ENCODE measurements at places on chromosomes 6 and 20. TPM values are rescaled to one million over a fixed set of nuclear protein-coding genes. Genes with fewer than 3 reads are reported as not detected.

The C20orf204 gene
- polyA plus RNA-seq = 0.02 TPM

The ACTL10 gene
- 0.32 TPM for polyA plus RNA-seq

GRCh38 chr20:20020908-20021307 lies 3.7 kb downstream of the NAA20 start:
- no peak for DNase-seq

DNA sequence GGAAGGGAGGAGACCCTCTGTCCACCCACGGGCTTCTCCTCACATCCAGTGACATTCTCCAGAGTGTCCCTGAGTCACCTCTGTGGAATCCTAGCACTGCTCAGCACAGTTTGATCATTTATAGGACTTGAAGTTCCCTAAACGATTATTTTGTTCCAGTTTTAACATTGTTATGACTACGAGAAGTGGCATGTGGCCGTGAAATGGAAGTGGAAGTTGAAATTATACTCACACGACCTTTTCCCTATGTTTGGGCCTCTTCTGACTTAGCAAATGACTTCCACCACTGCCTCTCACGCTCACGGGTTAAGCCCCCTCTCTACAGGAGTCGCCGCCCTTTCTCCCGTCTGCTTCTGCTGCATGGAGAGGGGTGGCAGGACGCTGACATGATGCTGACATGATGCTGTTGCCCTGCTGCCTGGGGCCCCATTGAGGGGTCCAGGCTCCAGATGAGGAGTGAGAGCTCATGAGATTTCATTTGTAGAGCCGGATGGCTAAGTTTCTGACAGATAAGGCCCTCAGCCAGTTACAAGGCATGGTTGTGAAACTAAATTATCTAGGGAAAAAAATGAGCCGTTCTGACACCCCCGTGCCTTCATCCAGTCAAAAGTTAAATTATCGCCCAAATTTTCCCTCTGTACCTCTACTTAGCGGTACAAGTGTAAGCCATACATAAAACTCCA lies 153.6 kb upstream of the UST start:
- DNase-seq = peak; percentile 65

The SMLR1 gene
- not detected for polyA plus RNA-seq

DNA sequence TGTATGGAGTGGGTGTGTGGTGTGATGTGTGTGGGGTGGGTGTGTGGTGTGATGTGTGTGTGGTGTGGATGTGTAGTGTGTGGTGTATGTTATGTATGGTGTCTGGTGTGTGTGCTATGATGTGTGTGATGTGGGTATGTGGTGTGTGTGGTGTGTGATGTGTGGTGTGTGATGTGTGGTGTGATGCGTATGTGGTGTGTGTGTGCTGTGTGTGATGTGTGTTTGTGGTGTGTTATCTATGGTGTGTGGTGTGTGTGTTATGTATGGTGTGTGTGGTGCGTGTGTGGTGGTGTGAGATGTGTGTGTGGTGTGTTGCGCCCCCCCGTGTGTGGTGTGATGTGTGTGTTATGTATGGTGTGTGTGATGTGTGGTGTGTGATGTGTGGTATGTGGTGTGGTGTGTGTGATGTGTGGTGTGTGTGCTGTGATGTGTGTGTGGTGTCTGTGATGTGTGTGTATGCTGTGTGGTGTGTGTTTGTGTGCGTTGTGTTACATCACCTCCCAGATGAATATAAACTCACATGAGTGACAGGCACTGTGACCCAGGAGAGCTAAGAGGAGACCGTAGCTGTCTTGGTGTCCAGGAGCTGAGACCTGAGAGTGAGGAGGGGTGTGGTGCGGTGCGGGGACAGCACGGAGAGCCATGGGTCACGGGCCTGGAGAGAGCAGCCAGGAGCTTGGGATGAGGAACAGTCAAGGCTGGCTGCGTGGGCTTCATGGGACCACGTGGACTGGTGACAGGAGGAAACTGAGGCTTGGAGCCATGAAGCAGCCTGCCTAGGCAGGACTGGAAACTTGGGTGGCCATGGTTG lies 8.8 kb downstream of the DLGAP4 start:
- no peak for DNase-seq

The EFCAB8 gene
- polyA plus RNA-seq = not detected

- no peak for DNase-seq
Observed at GRCh38 chr6:33849500-33850075, 45.8 kb upstream of the MLN start.

- DNase-seq = peak; percentile 25
Observed at GRCh38 chr6:46491201-46491627, at the start of gene RCAN2. Gene RCAN2, minus strand, starts transcription at chr6:46491449.

GRCh38 chr6:20819774-20820400 lies 285.6 kb downstream of the CDKAL1 start:
- DNase-seq = no peak

DNA sequence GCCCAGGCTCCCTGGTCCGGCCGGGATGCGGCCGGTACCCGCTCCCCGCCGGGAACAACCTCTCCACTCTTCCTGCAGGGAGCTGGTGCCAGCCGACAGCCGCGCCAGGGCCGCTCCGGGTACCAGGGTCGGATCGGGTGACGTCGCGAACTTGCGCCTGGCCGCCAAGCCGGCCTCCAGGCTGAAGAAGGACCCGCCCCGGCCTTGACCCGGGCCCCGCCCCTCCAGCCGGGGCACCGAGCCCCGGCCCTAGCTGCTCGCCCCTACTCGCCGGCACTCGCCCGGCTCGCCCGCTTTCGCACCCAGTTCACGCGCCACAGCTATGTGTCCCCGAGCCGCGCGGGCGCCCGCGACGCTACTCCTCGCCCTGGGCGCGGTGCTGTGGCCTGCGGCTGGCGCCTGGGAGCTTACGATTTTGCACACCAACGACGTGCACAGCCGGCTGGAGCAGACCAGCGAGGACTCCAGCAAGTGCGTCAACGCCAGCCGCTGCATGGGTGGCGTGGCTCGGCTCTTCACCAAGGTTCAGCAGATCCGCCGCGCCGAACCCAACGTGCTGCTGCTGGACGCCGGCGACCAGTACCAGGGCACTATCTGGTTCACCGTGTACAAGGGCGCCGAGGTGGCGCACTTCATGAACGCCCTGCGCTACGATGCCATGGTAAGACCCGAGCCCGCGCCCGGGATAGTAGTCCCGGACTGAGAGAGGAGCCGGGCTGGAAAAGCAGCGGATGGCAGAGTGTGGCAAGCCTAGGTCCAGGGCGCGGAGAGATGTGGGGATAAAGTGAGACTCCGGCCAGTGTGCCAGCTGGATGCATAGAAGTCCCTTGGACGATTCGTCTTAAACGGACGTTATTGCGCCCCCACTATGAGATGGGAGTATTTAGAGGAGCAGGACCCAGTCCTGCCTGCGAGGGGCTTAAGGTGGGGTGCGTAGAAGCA lies at the start of gene NT5E:
Gene NT5E, plus strand, starts transcription at position 266 of the 942 bp plus-strand sequence. Its CDS starts 57 bp downstream, at position 323.
- peak; percentile 75 for DNase-seq

GRCh38 chr20:16083639-16084280 lies 489.5 kb downstream of the KIF16B start:
- DNase-seq = no peak

DNA sequence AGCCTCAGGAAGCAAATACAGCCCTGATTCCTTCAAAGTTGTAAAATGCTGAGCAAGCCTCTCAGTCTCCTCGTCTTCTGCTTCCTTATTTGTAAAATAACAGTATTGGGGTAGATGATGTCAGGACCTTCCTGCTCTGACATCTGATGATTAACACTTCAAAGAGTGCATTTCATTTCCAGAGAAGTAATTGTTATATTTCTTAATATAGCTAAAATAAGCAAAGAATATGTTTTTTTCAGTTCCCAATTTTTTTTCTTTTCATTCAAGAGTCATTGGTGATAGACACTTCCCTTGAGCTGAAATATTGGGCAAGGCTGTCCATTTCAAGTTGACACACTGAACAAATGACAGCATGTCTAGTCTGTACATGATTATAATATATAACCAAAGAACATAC lies 53.4 kb downstream of the SLX4IP start:
- DNase-seq = no peak

DNA sequence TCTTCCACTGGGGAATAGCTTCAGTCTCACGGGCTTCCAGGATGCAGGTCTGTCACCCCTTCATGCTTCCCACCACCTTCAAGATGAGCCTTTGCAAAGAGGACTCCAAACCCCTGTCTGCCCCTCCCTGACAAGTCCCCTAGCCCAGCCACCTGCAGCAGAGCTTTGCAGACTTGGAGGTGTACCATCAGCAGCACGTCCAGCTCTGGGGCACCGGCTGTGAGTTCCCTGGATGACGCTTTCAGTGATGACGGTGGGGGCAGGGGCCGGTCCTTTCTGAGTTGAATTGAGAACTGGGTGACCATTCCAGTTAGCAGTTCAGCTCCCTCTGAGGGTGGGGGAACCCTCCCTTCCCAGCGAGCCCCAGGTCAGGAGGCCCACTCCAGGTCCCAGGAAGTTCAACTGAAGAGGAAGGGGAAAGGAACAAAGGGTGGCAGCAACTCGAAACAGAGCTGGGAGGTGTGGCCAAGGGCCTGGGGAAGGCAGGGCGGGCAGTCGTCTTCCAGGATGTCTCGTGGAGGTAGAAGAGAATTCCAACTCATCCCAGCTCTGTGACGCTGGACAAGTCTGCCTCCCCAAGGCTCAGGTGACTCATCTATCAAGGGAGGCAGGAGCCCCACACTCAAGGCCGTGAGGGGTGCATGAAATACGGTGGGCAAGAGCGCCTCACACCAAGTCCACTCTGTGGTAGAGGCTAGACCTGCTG lies 86.0 kb downstream of the PTPN1 start:
- peak; percentile 40 for DNase-seq

DNA sequence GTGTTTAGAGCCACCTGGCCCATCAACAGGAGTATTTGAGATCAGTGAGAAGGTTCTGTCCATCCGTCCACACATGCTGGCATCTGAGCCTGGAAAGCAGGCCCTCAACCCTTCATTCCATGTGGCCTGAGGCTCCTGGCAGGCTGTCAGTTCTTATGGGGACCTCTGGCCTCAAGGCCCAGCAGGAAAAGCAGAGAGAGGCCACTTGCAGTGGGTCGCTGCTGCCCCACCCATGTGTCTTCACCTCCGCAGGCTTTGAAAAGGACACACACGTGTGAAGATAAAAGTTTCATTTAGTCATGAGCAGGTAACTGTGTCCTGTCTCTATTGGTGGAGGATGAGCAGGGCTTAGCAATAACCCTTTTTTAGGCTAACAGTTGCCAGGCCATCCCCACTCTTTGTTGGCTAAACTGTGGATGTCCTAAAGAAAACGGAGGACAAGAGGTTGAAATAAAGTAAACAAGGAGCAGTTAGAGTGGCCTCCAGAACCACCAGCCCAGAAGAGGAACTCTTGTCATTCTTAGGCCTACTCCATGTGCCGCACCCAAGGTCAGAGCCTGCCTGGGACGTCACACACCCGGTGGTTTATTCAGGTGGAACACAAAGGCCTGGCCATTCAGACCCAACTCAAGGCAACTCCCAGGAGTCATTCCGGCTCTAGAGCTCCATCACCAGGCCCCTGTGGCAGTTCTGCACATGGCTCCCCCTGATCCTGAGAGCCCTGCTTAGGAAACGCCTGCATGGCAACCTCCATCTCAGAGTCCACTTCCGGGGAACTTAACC lies 143.4 kb upstream of the CST7 start:
- DNase-seq = no peak

- no peak for DNase-seq
Observed at GRCh38 chr20:8077137-8077466, 55.0 kb upstream of the PLCB1 start.

GRCh38 chr20:35883336-35883777 lies 70.9 kb downstream of the SCAND1 start:
- DNase-seq = peak; percentile 34

GRCh38 chr20:19860737-19861136 lies 102.7 kb downstream of the RIN2 start:
- DNase-seq = no peak

- no peak for DNase-seq
Observed at GRCh38 chr6:116426551-116426950, 34.6 kb upstream of the CALHM6 start.

DNA sequence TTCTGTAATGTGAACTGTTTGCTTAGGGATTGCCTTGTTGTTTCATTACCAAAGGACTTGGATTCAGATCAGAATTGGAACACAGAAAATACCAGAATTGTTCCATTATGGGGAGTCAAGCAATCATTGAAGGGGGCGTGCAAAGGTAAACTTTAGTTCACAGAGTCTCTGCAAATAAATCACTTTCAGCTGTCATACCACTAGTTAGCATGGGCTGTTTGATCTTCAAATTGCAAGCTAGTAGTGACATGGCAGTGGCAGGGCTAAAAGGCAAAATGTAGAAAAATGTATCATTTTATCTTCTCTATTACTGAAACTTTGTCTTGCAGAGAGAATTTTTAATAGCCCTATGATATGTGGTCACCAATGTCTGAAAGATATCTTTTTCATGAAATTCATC lies 483.2 kb upstream of the NRSN1 start:
- no peak for DNase-seq

DNA sequence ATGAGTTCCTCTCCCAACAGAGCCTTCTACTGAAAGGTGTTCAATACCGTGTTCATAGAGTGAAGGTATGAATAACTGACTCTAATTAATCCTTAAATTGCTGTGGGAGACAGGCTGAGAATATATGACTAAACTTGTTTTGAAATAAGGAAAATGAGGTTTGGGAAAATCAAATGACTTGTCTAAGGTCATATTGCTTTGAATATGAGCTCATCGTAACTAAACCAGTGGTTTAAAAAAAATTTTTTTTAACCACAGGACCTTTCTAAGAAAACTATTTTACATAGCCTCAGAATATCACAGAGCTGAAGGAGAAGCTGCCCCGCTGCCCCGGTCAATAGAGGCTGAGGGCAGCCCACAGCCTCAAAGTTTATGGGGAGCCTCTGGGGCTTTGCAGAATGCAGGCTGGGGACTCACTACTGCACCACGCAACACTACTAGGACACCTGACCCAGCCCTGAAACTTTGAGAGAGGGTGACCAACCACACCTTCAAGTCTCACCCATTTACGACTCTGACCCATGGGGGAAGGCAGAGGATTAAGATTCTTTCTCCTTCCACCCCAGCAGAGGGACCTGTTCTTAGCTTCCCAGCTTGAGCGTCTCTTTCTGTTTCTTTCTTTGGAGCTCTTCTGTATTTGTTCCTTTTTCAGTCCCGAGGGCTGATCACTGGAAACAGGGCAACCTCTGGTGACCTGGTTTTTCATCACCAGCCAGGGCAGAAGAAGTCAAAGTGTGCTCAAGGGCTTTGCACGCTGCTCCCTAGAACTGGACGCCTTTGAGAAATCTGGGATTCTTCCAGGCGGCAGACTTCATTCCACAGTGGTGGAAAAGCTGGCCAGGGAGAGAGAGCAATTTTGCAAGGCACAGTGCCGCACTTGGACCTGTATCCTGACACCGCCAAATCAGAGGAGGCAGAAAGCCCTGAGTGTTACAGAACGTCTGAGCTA lies 220.2 kb downstream of the ATXN1 start:
- peak; percentile 33 for DNase-seq

The KCNQ2 gene
- polyA plus RNA-seq = not detected

The CRYBG1 gene
- polyA plus RNA-seq = 4.3 TPM

DNA sequence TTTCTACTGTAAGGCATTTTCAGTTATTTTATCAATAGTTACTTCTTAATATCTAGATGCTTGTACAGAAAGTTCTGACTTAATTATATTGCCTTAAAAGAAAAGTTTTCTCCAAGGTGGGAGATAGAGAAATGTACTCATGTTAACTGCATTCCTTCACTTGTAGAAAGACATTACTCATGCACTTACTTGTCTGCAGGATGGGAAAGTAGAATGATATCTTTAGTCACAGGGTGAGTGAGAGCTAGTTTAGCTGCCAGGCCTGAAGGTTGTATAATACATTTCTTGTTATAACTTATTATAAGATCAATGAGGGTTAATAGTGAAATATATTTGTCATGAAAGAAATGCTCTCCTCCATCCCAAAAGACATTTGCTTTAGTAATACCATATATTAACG lies 92.1 kb downstream of the CRYBG1 start:
- peak; percentile 57 for DNase-seq

- no peak for DNase-seq
Observed at GRCh38 chr6:99424022-99424421, 1.1 kb downstream of the PNISR start.

GRCh38 chr6:150298030-150298380 lies 70.8 kb upstream of the IYD start:
- no peak for DNase-seq
